MG63 (cell line): ENCODE measurements at places on chromosomes 13 and 19.

DNA sequence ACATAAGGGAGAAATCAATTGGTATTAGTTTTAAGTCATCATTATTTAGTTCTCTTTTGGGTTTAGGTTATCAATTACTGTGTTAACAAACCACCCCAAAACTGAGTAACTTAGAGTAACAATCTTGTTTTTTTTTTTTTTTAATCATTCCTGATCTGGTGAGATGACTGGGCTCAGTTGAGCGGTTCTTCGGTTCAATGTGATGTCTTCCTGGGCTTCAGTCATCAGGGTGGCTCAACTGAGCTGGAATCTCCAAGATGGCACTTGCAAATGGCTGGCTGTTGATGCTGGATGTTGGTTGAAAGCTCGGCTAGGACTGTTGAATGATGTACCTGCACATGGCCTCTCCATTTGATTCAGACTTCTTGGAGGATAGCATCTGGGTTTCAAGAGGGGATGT, 3.2 kb upstream of the TARM1 start:
- no peak for DNase-seq

DNA sequence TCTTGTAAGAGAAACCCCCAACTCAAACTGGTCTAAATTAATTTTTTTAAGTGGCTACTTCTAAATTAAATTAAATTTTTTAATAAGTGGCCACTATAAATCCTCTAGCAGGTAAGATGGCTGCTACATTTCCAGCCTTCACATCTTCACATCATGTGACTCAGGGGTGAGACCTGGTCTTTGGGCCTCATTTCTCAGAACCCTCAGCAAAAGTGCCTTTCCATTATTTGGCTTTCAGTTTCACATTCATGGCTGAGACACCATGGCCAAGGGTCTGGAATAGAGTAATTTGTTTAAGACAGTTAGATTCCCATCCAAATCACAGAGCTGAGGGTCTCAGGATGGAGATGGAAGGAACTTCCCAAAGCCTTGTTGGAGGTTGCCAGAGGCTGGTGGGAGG, 47.5 kb downstream of the DCT start:
- DNase-seq, result no peak

DNA sequence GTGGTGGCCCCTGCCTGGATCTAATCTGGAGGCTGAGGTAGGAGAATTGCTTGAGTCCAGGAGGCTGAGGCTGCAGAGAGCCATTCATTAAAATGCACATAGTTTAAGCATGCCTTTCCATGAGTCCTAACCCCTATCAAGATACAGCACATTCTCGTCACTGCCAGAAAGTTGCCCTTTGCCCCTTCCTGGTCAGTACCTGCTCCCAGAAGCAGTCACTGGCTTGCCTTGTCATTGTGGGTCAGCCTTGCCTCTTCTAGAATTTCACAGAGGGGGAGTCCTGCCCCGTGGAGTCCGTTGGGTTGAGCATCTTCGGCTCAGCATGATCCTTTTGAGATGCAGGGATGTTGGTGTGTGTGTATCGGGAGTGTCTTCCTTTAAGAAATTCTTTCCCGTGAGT, 10.8 kb downstream of the BICRA start:
- DNase-seq, result no peak

DNA sequence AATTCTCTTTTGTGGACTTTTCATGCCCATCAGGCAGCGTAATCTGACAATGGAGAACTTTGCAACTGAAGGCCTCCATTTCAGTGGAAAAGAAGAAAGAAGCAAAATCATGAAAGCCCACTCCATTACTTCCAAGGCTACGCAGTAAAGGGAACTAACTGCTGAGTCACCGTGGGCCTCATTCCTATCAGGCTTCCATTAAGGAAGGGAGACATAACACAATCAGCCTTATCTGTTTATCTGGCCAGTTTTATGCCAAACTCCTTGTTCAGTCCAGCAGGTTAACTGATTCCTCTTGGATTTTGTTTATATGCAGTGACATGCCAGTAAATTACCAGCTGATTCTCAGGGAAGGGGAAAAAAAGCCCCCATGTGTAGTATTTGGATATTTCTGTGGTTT, 56.8 kb upstream of the KATNAL1 start:
- DNase-seq, result no peak

- no peak for DNase-seq
Measured at GRCh38 chr13:33258808-33259193, 26.8 kb downstream of the STARD13 start.

DNA sequence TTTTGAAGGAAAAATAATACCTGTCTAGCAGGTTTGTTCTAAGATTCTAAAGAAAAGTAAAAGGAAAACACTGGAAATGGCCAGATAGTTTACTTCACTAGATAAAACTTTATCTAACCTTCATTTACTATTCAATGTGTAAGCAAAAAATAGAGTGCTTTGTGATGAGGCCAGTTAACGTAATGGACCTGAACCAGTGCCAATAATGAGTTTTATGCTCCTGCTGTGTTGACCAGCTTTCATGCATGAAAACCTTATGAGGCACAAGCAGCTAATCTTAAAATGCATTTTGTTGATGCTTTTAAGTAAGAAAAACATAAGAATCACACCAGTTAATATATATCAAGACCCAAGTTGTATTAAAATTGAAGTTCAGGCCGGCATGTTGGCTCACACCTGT, 617.2 kb upstream of the GPC6 start:
- no peak for DNase-seq

GRCh38 chr19:33227242-33227650, 1.6 kb upstream of the SLC7A10 start:
- DNase-seq, result no peak

DNA sequence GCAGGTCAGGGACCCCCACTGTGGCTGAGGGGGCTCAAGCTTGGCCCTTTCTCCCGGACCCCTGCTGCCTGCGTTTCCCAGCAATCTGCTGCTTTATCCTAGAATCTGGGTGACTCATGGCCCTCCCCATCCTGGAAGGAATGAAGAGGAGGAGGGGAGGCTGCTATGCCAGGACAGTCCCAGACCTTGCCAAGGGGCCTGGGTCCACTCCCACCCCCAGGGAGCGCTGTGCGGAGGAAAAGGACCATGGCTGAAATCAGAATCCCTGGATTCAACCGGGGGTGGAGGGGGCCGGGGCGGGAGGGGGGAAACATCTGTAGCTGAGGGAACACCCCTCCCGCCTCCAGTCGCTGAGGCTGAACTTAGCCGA, 20.5 kb downstream of the ZNF114 start:
- DNase-seq, result peak; percentile 43

GRCh38 chr13:94233837-94234236, 245.6 kb downstream of the DCT start:
- DNase-seq, result no peak

GRCh38 chr19:46265217-46265828, 31.5 kb upstream of the HIF3A start:
- peak; percentile 51 for DNase-seq

DNA sequence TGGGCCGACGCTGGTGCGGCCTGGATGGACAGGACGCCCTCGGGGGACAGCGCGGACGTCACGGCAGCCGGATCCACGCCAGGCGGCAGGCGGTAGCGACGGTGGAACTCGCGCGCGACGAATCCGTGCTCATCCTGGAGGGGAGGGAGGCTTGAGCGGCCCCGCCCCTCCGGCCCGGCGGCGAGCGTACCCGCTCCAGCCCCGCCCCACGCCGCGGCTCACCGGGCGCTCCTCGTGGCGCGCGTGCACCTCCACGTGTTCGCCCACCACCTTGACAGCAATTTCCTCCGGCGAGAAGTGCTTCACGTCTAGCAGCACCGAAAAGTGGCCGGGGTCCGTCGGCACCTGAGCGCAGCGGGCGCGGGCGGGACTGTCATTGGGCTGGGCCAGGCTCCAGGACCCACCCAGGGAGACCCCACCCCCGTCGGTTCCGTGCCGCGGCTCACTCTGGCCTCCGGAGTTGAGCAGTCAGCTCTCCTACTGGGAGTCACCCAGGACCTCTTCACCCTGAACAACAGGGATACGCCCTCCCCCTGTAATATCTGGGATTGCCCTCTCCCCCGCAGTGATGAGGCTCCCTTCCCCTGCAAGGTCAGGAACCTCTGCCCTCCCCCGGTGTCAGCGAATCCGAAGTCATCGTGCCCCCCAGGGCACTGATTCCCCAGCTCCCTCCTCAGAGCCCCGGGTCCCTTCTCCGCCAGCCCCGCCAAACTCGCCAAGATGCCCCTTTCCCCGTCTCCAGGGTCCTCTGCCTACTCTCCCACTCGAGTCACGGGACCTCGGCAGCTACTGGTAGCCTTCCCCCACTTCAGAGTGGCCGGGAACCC, 1.1 kb downstream of the HSPB6 start:
- DNase-seq, result no peak

- DNase-seq, result no peak
Measured at GRCh38 chr19:38210458-38210987, 13.5 kb downstream of the DPF1 start.

GRCh38 chr19:44845286-44845611, 848 bp upstream of the NECTIN2 start:
- DNase-seq, result no peak

GRCh38 chr19:28606269-28607032, 606.5 kb downstream of the UQCRFS1 start:
- DNase-seq, result no peak

DNA sequence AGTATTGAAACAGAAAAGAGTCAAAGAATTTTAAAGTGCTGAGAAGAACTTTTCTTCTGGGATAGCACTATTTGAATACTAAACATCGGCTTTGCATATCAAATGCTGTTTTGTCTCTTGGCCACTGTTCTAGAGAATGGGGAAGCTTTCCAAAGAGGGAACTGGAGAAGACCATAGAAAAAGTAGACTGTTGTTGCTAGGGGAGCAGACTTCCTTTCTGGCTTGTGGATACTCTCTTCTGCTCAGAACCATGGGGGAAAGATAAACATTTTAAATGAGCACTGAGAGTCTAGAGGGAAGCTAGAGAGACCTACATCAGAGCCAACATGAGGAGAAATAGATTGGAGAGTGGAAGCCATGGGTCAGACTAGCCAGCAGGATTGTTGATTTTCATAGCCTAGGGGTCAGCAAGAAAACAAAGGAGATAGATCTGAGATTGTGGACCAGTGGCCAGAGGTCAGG, 315.7 kb downstream of the KCTD12 start:
- no peak for DNase-seq

GRCh38 chr13:72164811-72165210, 297.8 kb upstream of the DACH1 start:
- DNase-seq, result no peak

- DNase-seq, result no peak
Measured at GRCh38 chr19:5870986-5871394, 650 bp upstream of the FUT5 start.

- no peak for DNase-seq
Measured at GRCh38 chr19:46387713-46388130, 25.6 kb downstream of the CCDC8 start.

DNA sequence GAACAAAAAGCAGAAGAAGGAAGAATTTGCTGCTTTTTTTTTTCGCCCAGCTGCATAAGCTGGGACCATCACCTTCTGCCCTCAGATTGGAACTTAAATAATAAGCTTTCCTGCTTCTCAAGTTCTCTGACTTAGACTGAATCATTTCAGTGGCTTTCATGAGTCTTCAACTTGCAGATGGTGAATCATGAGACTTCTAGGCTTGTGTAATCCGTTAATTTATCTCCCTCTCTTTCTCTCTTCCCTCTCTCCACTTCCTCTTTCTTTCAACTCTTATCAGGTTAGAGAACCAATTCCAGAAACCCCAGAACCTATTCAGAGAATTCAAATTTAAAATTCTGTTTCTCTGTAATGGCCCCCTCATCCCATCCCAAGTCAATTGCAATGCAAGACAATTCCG, 1153.7 kb downstream of the PCDH9 start:
- DNase-seq, result no peak

- no peak for DNase-seq
Measured at GRCh38 chr13:39870197-39870747, 214.8 kb downstream of the COG6 start.

- DNase-seq, result no peak
Measured at GRCh38 chr19:15769586-15769985, 17.9 kb upstream of the OR10H5 start.

- no peak for DNase-seq
Measured at GRCh38 chr13:91086936-91087716, 260.4 kb upstream of the MIR17HG start.

DNA sequence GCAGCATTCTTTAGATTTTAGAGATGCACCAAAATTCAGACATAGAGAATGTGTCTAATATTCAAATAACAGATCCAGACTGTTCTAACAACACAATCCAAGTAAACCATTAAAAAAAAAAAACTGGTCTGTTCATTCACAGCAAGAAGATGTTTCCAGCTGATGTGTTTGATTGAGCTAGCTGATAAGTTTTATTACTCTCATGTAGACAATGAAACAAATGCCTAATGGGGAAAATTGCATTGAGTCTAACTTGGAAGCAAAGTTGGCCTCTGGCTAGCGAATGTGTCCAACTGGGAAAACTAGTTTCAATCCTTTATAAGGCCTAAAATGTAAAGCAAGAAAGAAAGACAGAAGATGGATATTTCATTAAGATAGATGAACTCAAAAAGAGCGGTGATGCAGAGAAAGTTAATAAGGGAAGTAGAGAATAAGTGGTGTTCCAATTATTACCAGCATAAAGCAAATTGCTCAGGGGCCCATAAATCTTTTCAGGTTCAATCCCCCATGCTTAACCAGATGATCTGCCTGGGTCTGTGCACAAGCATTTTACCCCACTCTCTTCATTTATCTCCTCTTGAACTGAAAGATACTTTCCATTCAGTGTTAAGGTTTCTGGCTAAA, 54.2 kb downstream of the PCDH9 start:
- DNase-seq, result no peak

DNA sequence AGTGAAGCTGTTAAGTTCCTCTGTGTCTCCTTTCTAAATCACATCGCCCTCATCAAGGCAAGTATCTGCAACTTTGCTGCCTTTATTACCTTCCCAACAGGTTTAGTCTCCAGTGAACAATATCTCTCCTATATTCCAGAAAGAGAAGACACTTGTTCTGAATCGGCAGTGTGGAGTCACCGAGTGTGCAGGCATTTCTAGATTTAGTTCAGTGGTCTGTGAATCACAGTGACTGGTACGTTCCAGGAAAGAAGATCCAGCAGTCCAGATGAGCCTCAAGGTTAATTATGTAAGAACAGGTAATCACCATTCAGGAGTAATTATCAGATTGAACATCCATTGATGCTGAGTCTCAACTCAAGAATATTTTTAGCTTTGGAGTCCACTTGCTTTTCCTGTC, 497.0 kb downstream of the FOXO1 start:
- no peak for DNase-seq

GRCh38 chr13:99105160-99105559, 95.5 kb upstream of the UBAC2 start:
- DNase-seq, result no peak

DNA sequence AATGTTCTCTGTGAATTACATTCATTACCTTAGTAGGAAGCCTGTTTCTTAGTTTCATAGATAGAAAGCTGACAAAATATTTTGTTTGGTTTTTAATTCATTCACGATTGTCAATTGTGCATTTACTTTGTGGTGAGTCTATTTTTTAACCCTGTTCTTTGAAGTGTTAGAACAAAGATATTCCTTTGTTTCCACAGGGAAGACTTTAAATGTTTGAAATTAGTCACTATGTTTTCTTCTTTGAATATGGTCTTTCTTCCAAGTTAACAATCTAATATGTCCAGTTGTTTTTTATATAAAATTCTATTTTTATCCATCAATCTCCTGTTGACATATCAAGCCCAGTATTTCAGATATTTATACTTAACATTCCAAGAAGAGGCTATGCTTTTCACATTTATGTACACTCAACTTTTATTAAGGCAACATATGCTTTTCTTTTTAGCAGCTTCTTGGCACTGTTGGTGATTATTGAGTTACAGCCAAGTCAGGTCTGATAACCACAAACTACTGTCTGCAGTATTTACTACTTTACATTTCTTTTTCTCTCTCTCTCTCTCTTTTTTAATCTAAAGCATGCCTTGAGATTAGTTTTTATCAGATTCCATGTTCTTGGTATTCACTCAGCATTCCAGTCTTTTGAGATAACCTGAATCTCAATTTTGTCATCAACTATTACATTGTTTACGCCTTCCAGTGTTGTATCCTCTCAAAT, 812.8 kb upstream of the SLC10A2 start:
- no peak for DNase-seq
